ENCODE measurements at places on chromosomes 12 and 14.

- DNase-seq: no peak
These were observed 16.7 kb downstream of the EPS8 start for GRCh38 chr12:15772405-15773018.

DNA sequence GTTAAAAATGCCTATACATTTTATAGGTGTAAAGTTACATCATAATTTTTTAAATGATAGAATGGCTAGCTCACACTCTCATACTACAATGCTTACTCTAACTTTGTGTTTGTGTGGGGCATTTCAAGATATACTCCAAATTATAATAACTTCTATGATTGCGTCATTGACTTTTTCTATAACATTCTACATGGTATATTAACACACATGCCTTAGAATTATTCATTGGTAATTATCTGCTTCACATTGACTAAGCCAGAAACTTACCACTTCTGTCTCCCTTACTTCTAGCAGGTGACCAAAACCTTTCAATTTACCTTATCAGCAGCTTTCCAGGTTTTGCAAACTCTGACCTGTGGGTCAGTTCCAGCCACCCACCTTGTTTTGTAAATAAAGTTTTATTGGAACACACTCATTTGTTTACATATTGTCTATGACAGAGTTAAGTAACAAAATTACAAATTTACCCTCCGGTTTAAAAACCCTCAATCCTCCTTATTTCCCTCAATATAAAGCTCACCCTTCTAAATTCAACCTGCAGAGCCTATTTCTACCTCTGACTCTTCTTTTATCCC is 12.7 kb upstream of the FLRT2 start:
- DNase-seq: no peak

- no peak for DNase-seq
These were observed 9.9 kb upstream of the PTHLH start for GRCh38 chr12:27982385-27982784.

- DNase-seq: no peak
These were observed 25.5 kb downstream of the SLC17A8 start for GRCh38 chr12:100382338-100382737.

- DNase-seq: peak; percentile 85
These were observed 15.8 kb downstream of the CD9 start for GRCh38 chr12:6215932-6216494.

DNA sequence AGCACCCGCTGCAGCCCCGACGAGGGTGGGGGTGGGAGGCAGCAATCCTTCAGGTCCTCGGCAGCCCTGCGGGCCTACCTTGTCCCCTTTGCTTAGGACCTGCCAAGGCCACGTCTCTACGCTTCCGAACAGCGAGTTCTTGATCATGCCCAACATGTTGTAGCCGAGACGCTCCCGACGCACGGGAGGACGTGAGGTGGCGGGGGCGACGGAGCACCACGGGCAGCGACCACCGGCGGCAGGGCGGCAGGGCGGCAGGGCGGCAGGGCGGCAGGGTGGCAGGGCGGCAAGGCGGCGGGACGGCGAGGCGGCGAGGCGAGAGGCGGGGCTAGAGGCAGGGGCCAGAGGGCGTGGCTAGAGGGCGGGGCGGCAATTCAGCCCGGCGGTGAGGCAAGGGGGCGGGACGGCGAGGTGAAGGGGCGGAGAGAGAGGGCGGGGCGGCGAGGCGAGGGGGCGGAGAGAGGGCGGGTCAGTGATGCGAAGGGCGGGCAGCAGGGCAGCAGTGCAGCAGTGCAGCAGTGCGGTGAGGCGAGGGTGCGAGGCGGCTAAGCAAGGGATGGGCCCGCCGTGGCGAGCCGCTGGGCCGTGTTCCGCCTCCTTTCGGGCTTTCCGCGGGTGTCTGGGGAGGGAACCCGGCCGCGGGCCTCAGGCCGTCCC is at the start of gene HEBP1:
TSS of gene HEBP1 (minus strand) at position 307 of the 657 bp plus-strand sequence. CDS start at position 156, 151 bp downstream.
- DNase-seq: peak; percentile 99

- peak; percentile 42 for DNase-seq
These were observed 90.1 kb downstream of the SLC6A15 start for GRCh38 chr12:84822525-84822924.

GRCh38 chr12:95622879-95623278 is 71.6 kb upstream of the USP44 start:
- DNase-seq: no peak

- DNase-seq: no peak
These were observed 121.5 kb downstream of the CALM1 start for GRCh38 chr14:90518069-90518940.

GRCh38 chr14:68501614-68502052 is 291.2 kb downstream of the ZFP36L1 start:
- no peak for DNase-seq

- no peak for DNase-seq
These were observed 1.5 kb downstream of the GRIN2B start for GRCh38 chr12:13979772-13980378.

DNA sequence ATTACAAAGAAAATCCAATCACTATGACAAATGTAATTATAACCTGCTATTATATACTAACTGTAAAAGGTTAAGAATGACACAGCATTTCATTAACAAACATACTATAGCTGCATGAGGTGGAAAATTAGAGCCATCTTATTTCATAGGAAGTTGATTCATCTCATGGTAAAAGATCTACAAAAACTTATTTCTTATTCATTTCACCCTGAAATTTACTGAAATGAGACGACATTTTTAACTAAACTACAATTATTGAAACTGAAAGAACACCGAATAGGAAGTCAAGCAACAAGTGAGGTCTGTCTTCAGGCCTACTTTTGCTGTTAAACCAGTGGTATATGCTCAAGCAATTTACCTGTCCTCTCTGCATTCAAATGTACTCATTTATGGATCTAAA is 87.2 kb downstream of the CEP83 start:
- no peak for DNase-seq

DNA sequence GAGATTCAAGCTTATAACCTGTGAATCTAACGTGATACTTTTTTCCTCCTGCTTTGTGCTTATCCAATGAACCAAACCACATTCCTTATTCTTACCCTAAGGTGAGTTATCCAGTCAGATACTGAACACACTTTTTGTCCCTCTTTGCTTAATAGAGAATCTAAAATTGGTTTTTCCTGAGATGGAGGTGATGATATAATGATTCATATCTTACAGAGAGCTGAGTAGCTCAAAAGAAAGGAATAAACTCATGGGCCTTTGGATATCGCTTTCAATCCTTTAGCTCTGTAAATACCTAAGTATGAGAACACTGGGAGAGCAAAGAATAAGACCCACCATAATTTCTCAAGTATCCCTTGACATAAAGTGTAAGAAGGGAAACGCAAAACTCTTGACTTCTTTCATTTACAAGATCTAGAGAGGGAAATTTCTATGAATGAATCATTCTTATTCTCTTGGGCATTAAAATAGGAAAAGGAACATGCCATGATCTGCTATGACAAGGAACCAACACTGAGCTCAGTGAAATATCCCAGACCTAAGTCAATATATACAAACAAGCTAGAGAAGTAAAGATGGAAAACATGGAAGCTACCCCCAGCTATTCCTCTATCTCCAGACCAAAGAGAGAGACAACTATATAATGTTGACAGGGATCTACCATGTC is 81.8 kb upstream of the STAC3 start:
- DNase-seq: no peak

- no peak for DNase-seq
These were observed 82.3 kb downstream of the SLC38A4 start for GRCh38 chr12:46743456-46743855.

- DNase-seq: no peak
These were observed 47.0 kb downstream of the C12orf50 start for GRCh38 chr12:87982208-87982607.

DNA sequence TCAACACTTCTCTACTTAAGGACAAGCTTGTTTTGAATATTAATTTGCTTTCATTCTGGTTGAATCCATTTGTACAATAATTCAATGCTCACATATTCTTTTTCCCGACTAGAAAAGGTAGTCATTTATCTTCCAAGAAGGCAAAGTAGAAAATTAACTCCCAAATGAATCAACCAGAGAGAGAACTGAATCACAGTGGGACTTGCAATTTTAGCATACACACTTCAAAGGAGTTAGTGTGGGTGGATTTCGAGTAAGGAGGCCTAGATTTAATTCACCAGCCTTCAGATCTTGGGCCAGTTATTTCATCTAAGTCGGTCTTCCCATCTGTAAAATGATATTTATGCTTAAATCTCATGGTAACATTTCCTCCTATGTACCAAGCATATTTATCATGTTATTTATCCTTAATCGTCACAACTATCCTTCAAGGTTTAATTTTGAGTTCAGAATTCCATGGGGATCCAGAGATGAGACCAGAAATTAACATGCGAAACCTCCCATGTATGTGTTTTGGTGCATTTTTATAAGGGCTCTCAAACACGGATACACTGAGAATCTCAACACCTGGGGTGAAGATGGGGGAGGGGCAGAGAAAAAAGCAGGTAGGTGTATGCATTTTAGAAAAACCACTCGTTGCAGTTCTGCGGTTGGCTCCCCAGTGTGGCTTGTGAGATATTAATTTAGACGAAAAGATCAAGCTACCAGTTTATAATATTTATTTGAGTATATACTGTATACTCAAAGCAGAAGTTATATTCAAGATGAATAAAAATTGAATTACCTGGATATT is 38.9 kb upstream of the IL22 start:
- DNase-seq: no peak

DNA sequence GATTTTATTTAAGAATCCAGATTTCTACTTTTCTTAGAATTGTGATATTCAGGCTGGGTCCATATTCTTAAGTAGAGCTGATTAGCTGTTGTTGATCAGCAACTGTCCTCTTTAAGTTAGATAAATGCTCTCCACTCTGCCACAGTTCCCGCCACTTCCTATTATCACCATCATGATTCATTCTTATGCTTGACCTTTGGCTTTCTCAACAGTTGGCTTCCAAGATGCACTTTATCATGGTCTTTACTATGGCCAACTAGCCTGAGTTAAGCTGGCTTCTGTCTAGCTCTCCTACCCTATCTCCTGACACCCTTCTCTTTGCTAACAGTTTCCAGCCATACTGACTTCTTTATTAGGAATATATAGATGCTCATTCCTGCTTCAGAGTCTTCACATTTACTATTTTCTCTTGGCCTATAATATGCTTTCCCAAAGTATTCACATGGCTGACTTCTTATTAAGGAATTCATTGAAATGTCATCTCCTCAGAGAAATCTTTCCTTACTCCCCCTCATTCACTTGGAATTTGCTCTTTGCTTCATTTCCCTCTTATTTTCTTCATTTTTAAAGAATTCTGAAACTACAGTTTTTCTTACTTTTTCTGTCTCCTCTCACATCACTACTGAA is 149.0 kb upstream of the IGF1 start:
- DNase-seq: peak; percentile 37

- no peak for DNase-seq
These were observed 45.5 kb downstream of the TBX5 start for GRCh38 chr12:114360485-114360884.

DNA sequence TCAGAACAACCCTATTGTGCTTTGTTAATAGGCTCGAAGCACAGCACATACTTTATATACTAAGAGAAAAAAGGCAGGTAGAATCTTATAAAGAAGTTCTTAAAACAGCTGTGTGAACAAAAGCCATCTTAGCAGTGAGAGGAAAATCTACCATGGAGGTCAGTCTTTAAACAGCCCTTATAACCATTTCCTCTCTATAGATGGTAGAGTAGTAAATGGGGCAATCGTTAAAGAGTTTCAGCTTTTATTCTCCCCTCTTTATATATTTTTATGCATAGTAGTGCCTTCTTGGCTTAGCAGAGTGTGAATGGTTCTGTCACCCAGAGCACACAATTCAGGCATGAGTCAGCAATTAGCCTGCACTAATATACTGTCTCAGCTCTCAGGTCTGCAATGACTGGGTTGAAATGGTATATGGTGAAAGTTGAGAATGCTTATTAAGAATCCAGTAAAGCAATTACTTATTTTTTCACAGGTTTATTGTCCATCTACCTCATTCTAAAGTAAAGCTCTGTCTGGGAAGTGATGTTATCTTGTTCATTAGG is 305.0 kb downstream of the NELL2 start:
- no peak for DNase-seq

DNA sequence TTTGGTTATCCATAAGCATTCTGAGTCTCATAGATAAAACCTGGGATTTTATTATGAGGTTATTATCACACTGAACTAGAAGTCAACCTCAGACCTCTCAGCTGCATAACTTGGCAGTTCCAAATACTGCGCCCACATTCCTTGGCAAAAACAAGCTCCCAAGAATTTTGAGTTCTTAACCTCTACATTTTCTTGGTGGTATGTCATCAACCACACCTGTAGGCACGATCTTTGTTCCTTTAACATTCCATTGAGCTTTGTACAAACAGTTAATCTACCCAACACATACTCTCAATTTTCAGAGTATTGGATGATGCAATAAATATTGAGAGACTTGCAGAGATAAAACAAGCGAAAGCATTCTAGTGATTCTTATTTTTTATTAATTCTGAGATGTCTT is 371.8 kb upstream of the PRICKLE1 start:
- DNase-seq: peak; percentile 39

- peak; percentile 21 for DNase-seq
These were observed 96.3 kb downstream of the PTPN11 start for GRCh38 chr12:112514926-112515642.

- peak; percentile 49 for DNase-seq
These were observed 28.7 kb downstream of the MLXIP start for GRCh38 chr12:122107261-122107660.

GRCh38 chr12:128078301-128078971 is 188.5 kb upstream of the TMEM132C start:
- DNase-seq: no peak

DNA sequence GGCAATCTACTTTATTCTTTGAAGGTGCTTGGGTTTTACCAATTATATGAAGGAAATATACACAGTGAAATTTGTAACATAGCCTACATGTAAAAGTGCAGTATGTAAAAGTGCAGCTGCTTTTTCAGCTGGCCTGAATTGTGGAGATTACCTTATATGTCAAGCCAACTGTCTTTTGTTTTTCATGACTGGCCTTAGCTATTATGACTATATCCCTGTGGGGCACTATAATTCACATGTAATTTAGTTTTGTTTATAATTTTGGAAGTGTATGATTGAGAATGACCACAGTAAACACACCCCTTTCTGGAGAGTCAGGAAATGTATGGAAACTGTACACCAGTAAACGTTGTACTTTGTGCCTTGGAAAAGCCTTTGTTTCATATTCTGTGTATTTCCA is 435.0 kb upstream of the STXBP6 start:
- no peak for DNase-seq

DNA sequence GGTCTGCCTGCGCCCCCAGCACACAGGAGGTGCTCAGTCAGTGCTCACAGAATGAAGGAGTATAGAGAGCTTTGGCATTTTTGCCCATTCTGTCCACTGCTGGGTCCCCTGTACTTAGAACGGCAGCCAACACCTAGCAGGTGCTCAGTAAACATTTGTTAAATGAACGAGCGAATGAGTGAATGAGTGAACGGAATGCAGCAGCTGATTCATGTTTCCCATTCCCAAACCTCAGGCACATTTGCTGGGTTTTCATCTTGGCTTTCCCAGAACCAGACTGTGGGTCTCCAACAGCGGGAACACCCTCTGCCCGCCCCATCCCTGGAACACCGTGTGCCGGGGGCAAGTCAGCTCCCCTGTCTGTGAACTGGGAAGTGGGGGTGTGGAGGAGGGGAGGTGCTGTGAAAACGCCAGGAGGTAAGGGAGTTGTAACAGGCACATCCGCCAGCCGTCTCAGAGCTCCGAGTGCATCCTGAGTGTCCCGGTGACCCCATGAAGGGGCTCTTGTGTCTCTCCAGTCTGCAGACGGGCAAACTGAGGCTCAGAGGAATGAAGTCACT is 47.3 kb downstream of the SCARB1 start:
- DNase-seq: no peak

Data from GM03348 (cell line).